ENCODE measurements at places on chromosomes 1 and 21. TPM values are rescaled to one million over a fixed set of nuclear protein-coding genes. Genes with fewer than 3 reads are reported as not detected.

The NPHS2 gene
- not detected for total RNA-seq

The BMP8A gene
- total RNA-seq: 0.28 TPM

The KAZN gene
- total RNA-seq: 3.3 TPM

The OR2T11 gene
- not detected for total RNA-seq

The RNU1-2 gene
- total RNA-seq: 3,030 TPM

The MPZ gene
- 0.71 TPM for total RNA-seq

The GSTM5 gene
- 8.5 TPM for total RNA-seq

The CLDN19 gene
- total RNA-seq: not detected

The LCE1F gene
- not detected for total RNA-seq

The KCNJ9 gene
- under 0.01 TPM for total RNA-seq

The TEDDM1 gene
- total RNA-seq: not detected

The BARHL2 gene
- not detected for total RNA-seq

The ETNK2 gene
- 2.3 TPM for total RNA-seq

The OR6N1 gene
- not detected for total RNA-seq

The TSACC gene
- total RNA-seq: not detected

The CYP2J2 gene
- under 0.01 TPM for total RNA-seq

The CD2 gene
- total RNA-seq: not detected

The ADSS2 gene
- 37.7 TPM for total RNA-seq

The OR10J1 gene
- not detected for total RNA-seq

The WLS gene
- total RNA-seq: 109 TPM

The RNU1-4 gene
- 4,050 TPM for total RNA-seq

The ERG gene
- total RNA-seq: 0.28 TPM

The NUDT17 gene
- 2.7 TPM for total RNA-seq

The NUDT4B gene
- 17.1 TPM for total RNA-seq

The PKLR gene
- not detected for total RNA-seq

The YOD1 gene
- 4.6 TPM for total RNA-seq

The GCSAML gene
- total RNA-seq: not detected

The GSTM1 gene
- 9.6 TPM for total RNA-seq

The LRRC38 gene
- total RNA-seq: 0.28 TPM

The OR2L5 gene
- not detected for total RNA-seq

The KMO gene
- not detected for total RNA-seq

The KIF17 gene
- total RNA-seq: 2.9 TPM

The ANGPTL3 gene
- not detected for total RNA-seq

The TMEM53 gene
- total RNA-seq: 3.6 TPM

The COL11A1 gene
- total RNA-seq: 17.2 TPM

The MYOC gene
- 0.74 TPM for total RNA-seq

The PDC gene
- 0.28 TPM for total RNA-seq

The FMO1 gene
- total RNA-seq: 0.14 TPM

The OVAAL gene
- total RNA-seq: not detected

The FGR gene
- not detected for total RNA-seq

The FLVCR1 gene
- 8.2 TPM for total RNA-seq

The COA6 gene
- total RNA-seq: 20.1 TPM

The FCRL5 gene
- not detected for total RNA-seq

The TRMT1L gene
- total RNA-seq: 21.0 TPM

The C8A gene
- total RNA-seq: not detected

The HAO2 gene
- total RNA-seq: not detected

The HSD11B1 gene
- 137 TPM for total RNA-seq
